Fibroblast of lung (primary cell): ENCODE measurements at places on chromosomes 13 and 19.

DNA sequence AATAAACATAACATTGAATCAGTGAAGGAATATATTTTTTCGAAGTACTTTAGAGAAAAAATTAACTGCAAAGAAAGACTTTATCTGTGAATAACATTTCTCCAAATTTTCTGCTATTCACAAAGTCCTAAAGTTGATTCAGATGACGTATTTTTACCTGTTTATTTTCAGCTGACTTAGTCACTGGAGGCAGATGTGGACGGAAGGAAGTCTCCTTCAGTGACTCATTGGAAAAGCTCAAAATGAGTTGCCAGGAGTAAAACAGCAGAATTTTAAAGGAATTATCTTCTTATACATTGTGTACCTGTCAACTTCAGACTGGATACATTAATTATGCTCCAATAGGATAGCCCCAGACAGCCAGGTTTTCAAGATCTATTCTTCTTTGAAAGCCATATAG is 679.3 kb upstream of the GPC6 start:
- peak; percentile 75 for DNase-seq

- DNase-seq: peak; percentile 89
These were observed 114.9 kb downstream of the PCCA start for GRCh38 chr13:100203696-100204367.

- DNase-seq: no peak
These were observed 15.8 kb upstream of the NPAS1 start for GRCh38 chr19:47003611-47004465.

DNA sequence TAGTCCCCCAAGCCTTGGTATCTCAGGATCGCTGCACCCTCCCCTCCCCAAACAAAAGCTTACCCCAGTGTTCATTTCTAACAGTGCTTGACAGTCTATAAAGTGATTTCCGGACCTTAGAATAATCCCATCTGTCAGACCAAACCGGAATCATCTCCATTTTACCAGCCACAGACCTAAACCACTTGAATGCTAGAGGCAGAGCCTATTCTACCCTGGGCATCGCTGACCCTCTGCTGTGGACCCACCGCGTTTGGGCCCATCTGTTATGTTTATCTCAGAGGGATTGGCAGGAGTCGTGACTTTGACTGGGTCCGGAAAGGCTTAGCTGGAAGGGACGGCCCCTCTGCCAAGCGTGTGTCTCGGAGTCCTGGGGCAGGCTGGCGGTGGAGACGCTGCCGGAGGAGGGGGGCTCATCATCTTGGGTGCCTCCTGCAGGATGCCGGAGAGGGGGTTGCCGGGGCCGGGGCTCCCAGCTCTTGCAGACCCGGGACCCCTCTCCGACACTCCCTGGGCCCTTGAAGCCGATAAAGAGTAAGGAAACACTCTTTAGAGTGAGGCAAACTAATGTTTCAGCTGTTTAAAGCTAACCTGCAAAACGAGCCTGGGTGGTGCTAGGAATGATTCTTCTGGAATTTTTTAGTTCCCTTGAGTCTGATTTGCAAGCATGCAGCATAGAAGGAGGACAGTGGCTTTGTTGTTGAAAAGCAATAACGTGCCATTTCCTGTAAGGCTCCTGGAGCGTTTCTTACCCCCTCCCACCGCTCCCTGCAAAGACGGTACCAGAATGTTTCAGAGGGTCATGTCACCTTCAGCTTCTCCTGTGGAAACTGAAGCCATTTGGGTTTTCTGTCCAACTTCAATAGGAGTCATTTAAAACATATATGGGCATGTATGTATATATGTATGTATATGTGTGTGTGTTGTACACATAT is 1.3 kb downstream of the SLC25A42 start:
- no peak for DNase-seq

GRCh38 chr13:36158611-36159010 is 27.4 kb upstream of the DCLK1 start:
- DNase-seq: peak; percentile 78

- no peak for DNase-seq
These were observed 42.4 kb upstream of the SOX1 start for GRCh38 chr13:112024577-112024976.

GRCh38 chr19:22517496-22518411 is 95.6 kb upstream of the ZNF98 start:
- DNase-seq: no peak

DNA sequence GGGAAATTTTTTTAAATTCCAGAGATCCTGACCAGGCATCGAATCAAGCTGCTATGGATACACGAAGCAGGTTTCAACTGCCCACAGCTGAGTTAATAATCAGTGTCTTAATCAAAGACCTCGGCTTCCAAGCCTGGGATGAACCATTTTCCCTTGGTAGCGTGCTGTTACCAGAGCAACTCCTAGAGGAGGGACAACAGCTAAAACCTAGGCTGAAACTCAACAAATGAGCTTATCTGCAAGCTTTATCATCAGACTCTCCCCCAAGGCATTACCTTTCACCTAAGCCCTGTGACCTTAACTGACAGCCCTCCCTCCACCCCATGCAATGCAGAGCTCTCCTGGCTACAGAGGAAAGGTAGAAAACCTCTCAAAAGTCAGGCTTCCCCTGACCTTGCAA is 39.7 kb downstream of the RCBTB1 start:
- DNase-seq: no peak

DNA sequence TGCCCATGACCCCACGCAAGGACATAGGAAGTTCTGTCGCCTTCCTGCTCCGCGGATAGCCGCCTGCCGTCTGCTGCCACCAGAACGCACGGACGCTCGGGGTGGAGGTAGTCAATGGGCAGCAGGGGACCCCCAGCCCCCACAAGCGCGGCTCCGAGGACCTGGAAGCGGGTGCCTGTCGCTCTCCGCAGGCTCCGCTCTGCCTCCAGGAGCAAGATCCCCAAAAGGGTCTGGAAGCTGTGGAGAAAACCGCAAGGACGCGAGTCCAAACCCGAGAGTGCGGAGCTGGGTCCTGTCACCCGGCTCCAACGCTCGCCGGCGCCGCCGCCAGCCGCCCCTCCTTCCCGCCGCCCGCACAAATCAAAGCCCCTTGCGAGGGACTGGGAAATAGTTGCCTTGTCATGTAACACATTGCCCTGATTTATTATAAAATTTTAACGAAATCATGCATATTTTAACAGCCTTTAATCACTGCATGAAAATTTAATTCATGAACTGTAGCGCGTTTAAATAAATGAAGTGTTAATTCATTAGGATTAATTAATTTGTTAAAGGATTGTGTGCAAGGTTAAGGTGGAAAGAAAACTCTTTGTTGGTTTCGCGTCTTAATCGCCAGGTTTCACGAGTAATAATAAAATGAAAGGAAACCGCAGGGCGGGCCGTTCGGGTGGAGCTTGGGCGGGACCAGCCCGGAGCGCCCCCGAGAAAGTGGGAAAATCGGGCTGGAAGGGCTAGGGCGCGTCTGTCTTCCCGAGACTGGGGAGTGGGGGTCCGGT is 5.5 kb upstream of the POU4F1 start:
- peak; percentile 4 for DNase-seq

- no peak for DNase-seq
These were observed 13.9 kb upstream of the EIF3G start for GRCh38 chr19:10133596-10133995.

GRCh38 chr19:18440415-18440877 is 2.5 kb upstream of the ISYNA1 start:
- DNase-seq: no peak

- DNase-seq: no peak
These were observed 3.4 kb downstream of the NAXD start for GRCh38 chr13:110618780-110619179.

DNA sequence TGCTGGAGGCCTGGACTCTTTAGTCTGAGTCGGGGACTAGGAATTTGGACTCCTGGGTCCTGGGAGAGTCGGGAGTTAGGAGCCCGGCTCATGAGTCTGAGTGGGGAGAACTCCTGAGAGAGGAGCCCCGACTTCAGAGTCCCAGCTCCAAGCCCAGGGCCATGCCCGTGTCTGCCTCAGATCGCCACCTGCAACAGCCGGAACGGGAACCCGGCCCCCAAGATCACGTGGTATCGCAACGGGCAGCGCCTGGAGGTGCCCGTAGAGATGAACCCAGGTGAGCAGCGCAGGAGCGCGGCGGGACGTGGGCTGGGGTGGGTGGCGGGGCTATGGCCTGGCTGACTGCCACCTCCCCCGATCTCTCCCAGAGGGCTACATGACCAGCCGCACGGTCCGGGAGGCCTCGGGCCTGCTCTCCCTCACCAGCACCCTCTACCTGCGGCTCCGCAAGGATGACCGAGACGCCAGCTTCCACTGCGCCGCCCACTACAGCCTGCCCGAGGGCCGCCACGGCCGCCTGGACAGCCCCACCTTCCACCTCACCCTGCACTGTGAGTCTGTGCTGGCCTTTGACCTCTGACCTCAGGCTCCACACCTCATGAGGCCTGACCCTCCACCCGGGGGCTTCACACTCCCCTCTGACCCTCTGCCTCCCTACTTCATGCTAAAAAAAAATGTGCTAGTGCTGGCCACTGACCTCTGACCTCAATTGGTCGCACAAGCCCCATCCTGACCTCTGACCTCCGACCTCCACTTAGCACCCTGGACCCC is 4.4 kb downstream of the BCAM start:
- no peak for DNase-seq

DNA sequence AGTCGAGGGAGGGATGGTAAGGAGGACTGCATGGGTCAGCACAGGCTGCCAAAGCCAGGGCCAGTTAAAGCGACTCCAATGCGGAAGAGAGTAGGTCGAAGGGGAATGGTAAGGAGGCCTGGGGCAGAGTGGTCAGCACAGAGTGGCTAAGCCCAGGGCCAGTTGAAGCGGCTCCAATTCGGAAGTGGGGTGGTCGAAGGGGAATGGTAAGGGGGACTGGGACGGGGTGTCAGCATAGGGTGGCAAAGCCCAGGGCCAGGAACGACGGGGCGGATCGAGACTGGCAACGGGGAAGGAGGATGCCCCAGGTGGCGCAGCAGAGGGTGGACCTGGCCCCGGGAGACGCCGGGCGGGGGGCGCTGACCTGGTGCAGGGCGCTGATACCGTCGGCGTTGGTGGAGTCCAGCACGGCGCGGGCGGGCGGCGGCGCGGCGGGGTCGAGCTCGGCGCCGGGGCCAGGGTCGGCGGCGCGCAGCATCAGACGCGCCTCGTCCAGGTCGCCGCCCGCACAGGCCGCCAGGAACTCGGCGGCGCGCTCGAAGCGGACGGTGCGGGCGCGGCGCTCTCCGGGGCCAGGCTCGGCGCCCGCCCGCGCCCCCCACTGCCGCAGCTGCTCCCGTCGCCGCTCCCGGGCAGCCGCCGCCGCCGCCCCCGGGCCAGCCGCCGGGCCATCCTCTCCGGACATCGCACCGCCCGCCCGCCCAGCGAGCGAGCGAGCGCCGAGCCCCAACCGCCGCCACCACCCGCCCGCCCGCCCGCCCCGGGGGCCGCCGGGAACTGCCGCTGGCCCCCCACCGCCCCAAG is at the start of gene PPP1R12C:
TSS of gene PPP1R12C (minus strand) at position 779 of the 804 bp plus-strand sequence. CDS start at position 685, 94 bp downstream.
- no peak for DNase-seq

- peak; percentile 42 for DNase-seq
These were observed 1.2 kb downstream of the INAFM1 start for GRCh38 chr19:47275791-47276461.

DNA sequence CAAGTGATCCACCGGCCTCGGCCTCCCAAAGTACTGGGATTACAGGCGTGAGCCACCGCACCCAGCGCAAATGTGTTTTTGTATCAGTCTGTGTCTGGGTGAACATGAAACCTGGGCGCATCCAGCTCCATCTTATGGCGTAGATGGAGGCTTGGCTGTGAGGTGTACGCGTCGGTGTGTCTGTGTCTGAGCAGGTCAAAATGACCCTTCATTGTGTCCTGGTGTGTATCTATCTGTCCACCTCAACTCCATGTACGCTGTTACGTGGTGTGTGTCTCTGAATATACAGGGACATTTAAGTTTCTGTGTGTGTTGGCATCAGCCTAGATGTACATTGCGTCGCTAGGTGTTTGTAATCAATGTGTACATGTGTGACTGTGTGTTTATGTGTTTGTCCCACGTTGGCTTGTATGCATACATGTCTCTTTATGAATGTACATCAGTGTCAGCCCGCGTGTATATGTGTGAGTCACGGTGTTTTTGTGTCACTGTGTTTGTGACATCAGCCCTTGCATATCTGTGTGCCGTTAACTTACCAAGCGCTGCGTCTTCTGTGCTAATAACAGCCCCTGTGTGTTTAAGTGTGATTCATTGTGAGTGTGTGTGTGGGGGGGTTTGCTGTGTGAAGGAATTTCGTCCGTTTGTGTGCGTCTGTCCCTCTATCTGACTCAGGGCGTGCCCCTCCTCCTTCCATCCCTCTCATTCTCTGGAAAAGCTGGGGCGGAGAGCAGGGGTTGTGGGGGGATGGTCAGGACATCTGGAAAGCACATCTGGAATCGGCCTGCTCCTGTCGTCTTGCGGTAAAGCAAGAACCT is 6.4 kb downstream of the AXL start:
- DNase-seq: peak; percentile 100

- DNase-seq: peak; percentile 43
These were observed 25.1 kb downstream of the TMEM161A start for GRCh38 chr19:19113040-19113626.

GRCh38 chr13:105920370-105920769 is 615.1 kb downstream of the EFNB2 start:
- DNase-seq: peak; percentile 98

- no peak for DNase-seq
These were observed 12.4 kb downstream of the GRIN2D start for GRCh38 chr19:48405850-48406249.

DNA sequence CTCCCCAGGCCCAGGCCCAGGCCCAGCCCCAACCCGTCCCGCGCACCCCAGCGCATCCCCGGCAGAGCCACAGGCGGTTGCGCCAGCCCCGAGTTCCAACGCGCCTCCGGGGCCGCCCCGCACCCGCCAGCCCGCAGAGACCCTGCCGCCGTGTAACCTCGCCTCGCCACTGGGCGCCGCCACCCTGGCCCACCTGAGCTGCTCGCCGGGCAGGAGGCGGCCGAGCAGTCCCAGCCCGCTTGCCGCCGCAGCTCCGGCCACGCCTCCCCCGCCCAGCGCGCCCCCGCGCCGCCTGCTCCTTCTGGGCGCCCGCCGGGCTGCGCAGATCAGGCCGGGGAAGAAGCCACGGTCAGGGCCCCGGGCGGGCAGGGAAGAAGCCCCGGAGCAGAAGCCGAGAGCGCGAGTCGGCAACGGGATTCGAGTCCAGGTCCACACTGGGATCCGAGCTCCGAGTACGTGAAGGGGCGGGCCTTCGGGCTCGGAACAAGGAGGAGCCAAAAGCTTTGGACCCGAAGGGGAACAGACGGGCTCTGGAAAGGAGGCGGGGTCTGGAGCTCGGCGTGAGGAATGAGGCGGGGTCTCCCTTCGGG is at the start of gene MBOAT7:
TSS of gene MBOAT7 (minus strand) at position 436 of the 590 bp plus-strand sequence. CDS start 1,072 bp downstream, outside the sequence.
- no peak for DNase-seq

GRCh38 chr13:99809926-99810325 is 161.6 kb downstream of the ZIC5 start:
- no peak for DNase-seq

- DNase-seq: no peak
These were observed 267.4 kb downstream of the ABCC4 start for GRCh38 chr13:95033890-95034289.

DNA sequence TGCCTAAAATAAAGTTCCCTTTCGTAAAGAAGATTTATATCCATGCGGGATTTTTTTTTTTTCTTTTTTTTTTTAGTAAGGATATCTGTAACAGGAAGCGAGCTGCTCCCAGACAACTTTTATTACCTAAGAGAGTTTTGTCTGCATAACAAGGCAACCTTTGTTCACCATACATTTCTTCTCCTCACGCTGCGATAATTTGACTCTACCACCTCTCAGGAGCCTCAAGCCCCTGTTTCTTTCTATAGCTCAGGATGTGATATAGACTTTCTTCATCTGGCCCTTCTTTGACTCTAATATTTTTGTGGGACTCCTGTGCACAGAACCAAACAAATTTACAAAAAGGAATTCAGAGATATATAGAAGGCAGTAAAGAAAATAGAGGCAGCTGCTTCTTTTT is 1053.7 kb upstream of the SPRY2 start:
- no peak for DNase-seq

GRCh38 chr19:14402332-14403144 is 16.6 kb downstream of the DDX39A start:
- peak; percentile 90 for DNase-seq
